Stimulated activated CD4-positive, alpha-beta T cell treated with anti-CD3 and anti-CD28 coated beads, Interleukin-1b, Interleukin-23, amount 100 ng/mL, for 4 hours (primary cell): ENCODE measurements at places on chromosomes 7 and 10.

- DNase-seq: no peak
These were observed 108.9 kb downstream of the TPST1 start for GRCh38 chr7:66313886-66314568.

DNA sequence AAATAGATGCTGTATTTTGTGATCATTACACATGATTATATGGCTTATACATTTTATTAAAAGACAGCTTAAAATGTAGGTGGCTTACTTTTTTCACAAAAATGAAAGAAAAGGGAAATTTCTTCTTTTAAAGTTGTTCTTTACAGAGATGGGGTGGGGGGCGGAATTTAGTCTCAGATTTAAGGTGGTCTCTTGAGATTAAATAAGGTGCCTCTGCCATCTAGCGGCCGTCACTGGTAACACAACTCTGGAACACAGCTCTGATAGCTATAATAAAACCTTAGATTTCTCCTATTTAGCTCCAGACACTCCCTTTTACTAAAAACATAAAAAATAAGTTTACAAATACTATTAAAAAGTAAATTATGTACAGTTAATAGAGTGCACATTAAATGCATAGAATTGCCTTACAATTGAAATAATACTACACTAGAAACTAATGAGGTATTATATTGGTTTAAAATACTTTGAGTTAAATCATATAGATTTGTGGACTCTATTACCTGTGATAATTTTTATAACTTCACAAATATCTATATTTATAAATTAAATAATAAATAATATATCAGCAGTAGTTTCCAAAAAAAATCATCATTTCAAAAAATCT, 210.9 kb downstream of the DGKB start:
- DNase-seq: peak; percentile 35

DNA sequence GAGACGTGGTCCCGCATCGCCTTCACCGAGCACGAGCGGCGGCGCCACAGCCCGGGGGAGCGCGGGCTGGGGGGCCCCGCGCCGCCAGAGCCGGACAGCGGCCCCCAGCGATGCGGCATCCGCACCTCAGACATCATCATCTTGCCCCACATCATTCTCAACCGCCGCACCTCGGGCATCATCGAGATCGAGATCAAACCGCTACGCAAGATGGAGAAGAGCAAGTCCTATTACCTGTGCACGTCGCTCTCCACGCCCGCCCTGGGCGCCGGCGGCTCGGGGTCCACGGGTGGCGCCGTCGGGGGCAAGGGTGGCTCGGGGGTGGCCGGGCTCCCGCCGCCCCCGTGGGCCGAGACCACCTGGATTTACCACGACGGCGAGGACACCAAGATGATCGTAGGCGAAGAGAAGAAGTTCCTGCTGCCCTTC, 737 bp downstream of the CNNM2 start:
- DNase-seq: no peak

- DNase-seq: no peak
These were observed 221.4 kb downstream of the GATA3 start for GRCh38 chr10:8275911-8276310.

DNA sequence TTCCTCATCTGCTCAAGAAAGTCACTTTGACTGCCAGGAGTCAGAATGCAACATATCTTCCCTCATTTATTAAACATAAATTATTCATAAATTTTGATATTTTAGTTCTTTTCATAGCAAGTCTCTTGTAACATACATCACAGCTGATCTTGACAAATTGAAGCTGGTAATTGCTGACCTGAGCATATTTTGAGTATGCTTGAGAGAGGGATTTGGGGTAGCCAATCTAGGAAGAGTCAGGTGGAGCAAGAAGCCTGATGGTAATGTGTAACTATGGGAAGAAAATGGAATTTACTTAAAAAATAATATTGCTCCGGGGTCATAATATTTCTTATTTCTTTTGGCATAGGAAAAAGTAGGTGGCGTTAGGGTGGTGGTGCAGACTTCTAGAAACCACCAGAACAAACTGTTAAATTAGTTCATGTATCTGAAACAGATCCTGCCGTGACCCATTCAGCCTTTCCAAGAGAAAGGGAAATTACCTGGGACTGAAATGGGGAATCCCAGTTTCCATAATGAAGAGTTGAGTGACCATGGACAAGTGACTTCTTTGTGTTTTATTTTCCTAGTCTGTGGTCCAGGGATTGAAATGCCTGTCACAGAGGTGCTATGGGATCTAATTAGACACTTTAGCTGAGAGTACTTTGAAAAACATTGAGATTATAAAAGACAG, 12.9 kb downstream of the CPED1 start:
- no peak for DNase-seq

- no peak for DNase-seq
These were observed 2.2 kb downstream of the GLUD1 start for GRCh38 chr10:87092376-87092860.

- no peak for DNase-seq
These were observed 2.3 kb downstream of the ABCB4 start for GRCh38 chr7:87473192-87473591.

DNA sequence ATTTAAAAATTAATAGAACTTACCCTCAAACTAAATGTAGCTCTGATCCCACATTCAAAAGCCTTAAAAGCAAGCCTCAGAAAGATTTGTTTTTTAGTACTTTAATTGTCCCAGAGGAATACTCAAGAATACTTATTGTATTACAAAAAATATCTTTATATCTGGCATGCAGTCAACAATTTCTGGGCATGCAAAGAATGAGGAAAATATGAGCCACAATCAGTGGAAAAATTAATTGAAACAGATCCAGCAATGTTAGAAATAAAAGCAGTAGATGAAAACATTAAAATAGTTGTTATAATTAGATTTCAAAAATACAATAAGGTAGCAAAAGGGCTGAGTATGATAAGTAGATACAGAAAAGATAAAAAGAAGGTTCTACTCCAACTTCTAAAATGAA, 154.7 kb downstream of the PON1 start:
- no peak for DNase-seq

DNA sequence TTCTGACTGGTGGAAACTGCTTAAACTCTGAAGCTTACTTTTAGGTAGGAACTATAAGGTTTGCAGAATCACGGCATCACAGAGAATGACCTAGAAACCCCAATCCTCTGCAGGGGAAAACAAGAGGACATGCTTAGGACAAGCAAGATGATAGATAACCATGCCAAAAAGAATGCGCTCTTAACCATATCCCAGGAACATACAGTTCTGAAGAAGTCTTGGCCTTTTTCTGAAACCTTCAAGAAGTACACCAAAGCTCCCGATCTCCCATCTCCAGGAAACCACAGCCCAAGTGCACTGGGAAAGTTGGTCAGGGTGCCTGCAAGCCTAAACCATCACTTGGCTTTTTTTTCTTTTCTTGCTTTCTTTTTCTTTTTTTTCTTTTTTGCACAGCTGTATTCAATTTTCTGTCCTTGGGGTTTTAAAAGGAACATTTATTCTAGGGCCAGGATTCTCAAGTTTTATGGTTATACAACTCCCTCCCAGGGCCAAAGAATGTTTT, 12.2 kb upstream of the SVIL start:
- DNase-seq: no peak

DNA sequence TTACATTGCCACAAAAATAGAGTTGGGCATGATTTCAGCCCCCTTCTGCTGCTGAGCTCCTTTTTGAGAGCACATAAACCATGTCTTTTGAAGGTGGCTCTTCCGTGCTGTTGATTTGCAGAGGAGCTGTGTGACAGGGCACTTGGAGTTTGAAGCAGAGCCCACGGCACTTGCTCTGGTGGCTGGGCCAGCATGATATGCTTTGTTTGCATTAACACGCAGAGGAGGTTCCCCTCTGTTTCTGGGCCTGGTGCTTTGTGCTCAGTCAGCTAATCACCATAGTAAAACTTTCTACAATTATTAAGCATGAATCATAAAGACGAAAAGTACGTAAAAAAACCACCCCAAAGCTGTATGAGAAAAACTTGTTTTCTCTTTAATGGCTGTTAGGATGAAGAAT, 40.1 kb downstream of the RBM33 start:
- DNase-seq: no peak

DNA sequence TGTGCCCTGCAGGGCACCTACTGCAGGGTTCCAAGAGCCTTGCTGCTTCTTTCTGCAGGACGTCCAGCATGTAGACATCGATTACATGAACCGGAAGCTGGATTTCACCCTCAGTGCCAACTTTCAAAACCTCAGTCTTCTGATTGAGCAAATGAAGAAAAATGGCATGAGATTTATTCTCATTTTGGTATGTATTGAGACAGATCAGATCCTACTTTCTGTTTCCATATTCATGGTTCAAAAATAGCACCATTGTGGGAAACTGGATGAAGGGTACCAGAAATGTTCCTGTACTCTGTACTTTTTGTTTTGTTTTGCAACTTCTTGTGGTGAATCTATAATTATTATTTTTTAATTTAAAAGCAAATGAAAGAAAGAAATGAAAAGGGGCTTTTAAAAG, 64.1 kb downstream of the MGAM2 start:
- no peak for DNase-seq

GRCh38 chr7:28855538-28856217, 102.5 kb downstream of the TRIL start:
- DNase-seq: no peak

DNA sequence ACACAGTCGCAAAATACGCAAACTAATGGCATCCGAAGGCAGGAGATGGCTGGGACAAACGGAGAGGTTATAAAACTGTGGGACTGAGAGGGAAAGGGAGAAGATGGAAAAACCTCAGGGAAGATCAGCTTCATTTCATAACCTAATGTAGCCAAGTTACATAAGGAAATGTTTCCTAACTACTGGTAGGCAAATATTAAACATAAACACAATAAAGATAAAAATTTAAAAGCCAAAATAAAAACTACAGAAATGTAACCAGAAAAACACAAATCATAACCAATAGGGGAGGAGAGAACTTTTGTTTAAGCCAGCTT, 13.1 kb upstream of the MNX1 start:
- DNase-seq: no peak

- no peak for DNase-seq
These were observed 14.9 kb downstream of the SLC25A28 start for GRCh38 chr10:99605351-99605750.

DNA sequence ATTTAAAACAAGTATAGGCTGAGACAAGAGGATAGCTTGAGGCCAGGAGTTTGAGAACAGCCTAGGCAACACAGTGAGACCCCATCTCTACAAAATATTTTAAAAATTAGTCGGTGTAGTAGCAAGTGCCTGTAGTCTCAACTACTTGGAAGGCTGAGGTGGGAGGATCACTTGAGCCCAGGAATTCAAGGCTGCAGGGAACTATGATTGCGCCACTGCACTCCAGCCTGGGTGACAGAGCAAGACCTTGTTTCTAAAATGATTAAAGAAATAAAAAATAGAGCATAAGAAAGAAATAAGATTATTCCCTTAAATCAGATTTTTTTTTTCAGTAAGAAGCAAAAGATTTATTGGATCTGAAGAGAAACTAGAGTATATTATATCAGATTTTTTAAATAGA, 11.7 kb downstream of the LRRC20 start:
- no peak for DNase-seq

DNA sequence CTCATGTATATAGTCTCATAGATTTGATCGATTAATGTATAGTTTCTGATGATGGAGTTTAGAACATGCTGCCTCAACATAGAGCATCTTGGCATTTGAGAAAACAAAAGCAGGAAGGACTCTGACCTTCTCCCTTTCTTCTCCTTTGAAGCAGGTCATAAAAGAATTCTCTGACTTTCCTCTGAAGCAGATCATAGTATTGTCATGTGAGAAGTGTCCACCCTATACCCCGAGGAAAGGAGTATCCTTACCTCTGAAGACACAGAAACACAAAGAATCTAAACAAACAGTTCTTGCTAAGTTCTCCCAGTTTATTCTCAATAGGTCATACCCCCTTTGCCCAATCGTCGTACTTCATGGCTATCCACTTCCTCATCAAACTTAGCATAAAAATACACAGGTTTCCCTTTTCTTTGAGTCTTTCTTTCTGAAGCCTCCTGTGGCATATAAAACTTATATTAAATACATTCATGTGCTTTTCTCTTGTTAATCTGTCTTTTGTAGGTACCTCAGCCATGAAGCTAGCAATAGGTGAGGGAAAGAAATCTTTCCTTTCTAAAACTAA, 194.9 kb downstream of the REEP3 start:
- DNase-seq: no peak

GRCh38 chr7:103487419-103487818, 41.4 kb upstream of the SLC26A5 start:
- no peak for DNase-seq

GRCh38 chr10:26486990-26487850, 49.1 kb downstream of the APBB1IP start:
- no peak for DNase-seq

DNA sequence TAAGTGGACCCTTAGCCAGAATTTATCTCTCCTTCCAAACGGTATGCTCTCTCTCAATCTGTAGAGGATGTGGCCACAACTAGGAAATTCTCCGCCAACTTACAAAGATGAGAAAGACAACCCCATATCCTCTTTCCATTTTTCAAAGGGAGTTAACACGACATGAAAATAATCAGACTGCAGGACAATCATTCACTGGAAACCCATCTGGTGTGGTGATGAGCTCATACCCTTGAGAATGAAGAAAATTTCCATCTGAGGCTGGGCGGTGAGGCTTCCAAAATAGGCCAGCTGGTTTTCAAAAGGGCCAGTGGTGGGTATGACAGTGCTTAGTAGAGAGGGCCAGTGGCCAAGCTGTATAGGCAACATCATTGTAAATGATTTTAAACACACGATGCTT, 369.6 kb downstream of the FRMD4A start:
- DNase-seq: no peak

DNA sequence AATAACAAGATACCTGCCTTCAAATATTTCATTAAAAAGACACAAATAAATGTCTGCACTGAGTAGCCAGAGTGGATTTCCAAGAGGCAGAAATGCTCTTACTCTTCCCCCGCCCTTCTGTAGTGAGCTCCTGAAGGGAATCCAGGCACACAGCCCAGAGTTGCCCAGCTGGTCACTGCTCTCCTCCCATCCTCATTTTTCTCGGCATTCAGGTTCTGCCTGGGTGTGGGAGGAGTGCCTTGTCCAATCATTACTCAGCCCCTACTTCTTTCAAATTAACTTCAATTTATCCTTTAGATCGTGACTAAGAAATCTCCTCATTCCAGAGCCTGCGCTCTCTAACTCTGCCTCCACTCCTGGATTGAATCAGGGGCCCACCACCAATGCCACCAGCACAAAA, 12.2 kb downstream of the CCDC6 start:
- DNase-seq: no peak

- no peak for DNase-seq
These were observed 84.2 kb downstream of the REEP3 start for GRCh38 chr10:63605197-63605967.
